ENCODE measurements at places on chromosomes 3 and 15. TPM values are rescaled to one million over a fixed set of nuclear protein-coding genes. Genes with fewer than 3 reads are reported as not detected.

HES1 gene
- 1.2 TPM for total RNA-seq

SAXO2 gene
- total RNA-seq: 1.8 TPM

LRRIQ4 gene
- total RNA-seq: 0.09 TPM

DNAJC19 gene
- 62.6 TPM for total RNA-seq

GOLGA6L24 gene
- total RNA-seq: not detected

OIP5 gene
- 15.8 TPM for total RNA-seq

TRPM1 gene
- not detected for total RNA-seq

ATP1B3 gene
- total RNA-seq: 224 TPM

ATP13A3 gene
- total RNA-seq: 181 TPM

SHF gene
- 16.1 TPM for total RNA-seq

GRCh38 chr3:124385996-124386395 is 344.3 kb upstream of the UMPS start:
- H3K27ac ChIP-seq: no peak overlapping the region
- H3K4me3 ChIP-seq: no peak overlapping the region
- H3K27me3 ChIP-seq: peaks cover 16% of the 10 kb centered on the region

GRCh38 chr3:39519103-39519502 is 51.6 kb downstream of the MOBP start:
- no peak overlapping the region for H3K27ac ChIP-seq
- H3K4me3 ChIP-seq: no peak overlapping the region
- peaks cover 16% of the 10 kb centered on the region for H3K27me3 ChIP-seq
- DNase-seq: no peak

DNA sequence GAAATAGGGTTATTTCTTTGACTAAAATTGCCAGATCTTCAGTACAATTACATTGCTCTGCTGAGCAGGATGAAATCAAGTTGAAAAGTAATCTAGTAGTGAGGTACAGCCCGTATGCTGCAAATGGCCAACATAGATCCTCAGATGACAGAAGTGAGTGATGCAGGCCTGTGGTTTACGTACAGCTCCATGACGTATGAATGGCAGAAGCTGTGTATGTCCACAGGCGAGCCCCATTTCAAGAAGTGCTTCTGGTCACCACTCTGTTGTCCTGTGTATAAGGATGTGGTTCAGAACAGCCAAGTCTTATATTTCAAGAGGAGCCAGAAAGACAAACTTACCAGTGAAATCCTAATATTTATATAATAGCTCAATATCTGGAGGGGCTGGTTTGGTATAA is 9.2 kb downstream of the CD86 start:
- peaks cover 4% of the 10 kb centered on the region for H3K4me1 ChIP-seq
- H3K27me3 ChIP-seq: peaks cover 3% of the 10 kb centered on the region
- no peak overlapping the region for H3K4me3 ChIP-seq
- H3K27ac ChIP-seq: no peak overlapping the region
- no peaks in the 10 kb centered on the region for H3K36me3 ChIP-seq

DNA sequence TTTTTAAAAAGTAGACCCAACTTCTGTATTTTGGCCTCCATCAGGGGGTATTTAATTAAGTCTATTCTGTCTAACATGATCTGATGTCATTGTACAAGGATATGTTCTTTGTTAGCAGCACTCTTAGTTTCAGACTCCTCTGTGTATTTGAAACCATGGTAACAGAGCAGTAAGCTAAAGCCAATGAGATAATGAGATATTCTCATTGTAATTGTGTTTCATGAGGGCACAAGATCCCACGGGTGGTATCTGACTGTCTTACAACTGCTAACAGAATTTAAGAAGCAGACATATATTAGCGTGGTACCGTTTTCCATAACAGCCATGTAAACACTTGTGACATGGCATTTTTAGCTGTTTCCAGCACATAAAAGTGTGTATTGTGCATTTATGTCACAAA is 251.2 kb upstream of the VEPH1 start:
- DNase-seq: no peak
- H3K27me3 ChIP-seq: no peaks in the 10 kb centered on the region
- no peaks in the 10 kb centered on the region for H3K36me3 ChIP-seq
- no peak overlapping the region for H3K27ac ChIP-seq
- no peak overlapping the region for H3K4me3 ChIP-seq

DNA sequence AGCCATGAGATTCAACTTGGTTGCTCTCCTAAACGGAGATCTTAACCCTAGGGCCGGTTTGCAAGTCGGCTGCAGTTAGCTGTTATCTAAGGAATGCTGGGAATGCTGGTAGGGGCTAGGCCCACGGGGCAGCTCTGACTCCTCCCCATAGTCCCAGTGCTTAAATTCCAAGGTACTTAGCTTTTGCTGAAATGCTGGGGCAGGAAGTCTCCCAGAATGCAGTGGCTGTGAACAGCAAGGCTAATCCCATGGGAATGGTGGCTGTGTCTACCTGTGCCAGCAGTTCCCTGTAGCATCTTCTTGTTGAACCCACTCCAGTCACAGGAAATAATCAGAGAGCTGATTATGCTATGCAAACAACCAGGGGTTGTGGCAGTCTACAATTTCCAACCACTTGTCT is 102.5 kb upstream of the TJP1 start:
- H3K27me3 ChIP-seq: peaks cover 15% of the 10 kb centered on the region
- no peaks in the 10 kb centered on the region for H3K4me1 ChIP-seq
- H3K4me3 ChIP-seq: no peak overlapping the region

GRCh38 chr3:29746163-29746760 is 465.4 kb downstream of the RBMS3 start:
- no peaks in the 10 kb centered on the region for H3K36me3 ChIP-seq
- no peak overlapping the region for H3K27ac ChIP-seq
- H3K4me1 ChIP-seq: peaks cover 2% of the 10 kb centered on the region
- peaks cover 10% of the 10 kb centered on the region for H3K27me3 ChIP-seq
- no peak for DNase-seq

- no peaks in the 10 kb centered on the region for H3K36me3 ChIP-seq
- H3K27me3 ChIP-seq: peaks cover 6% of the 10 kb centered on the region
- DNase-seq: no peak
- H3K4me1 ChIP-seq: no peaks in the 10 kb centered on the region
- no peak overlapping the region for H3K27ac ChIP-seq
Observed at GRCh38 chr3:139695426-139696313, 17.9 kb upstream of the NMNAT3 start.

- peaks cover 56% of the 10 kb centered on the region for H3K27me3 ChIP-seq
- no peaks in the 10 kb centered on the region for H3K36me3 ChIP-seq
- DNase-seq: no peak
- H3K27ac ChIP-seq: no peak overlapping the region
- H3K4me1 ChIP-seq: peaks cover 8% of the 10 kb centered on the region
- no peak overlapping the region for H3K4me3 ChIP-seq
Observed at GRCh38 chr3:134376786-134377426, 2.7 kb upstream of the AMOTL2 start.

- peaks cover 4% of the 10 kb centered on the region for H3K4me1 ChIP-seq
- no peak for DNase-seq
- H3K4me3 ChIP-seq: no peak overlapping the region
- peaks cover 50% of the 10 kb centered on the region for H3K36me3 ChIP-seq
- no peaks in the 10 kb centered on the region for H3K27me3 ChIP-seq
- H3K27ac ChIP-seq: no peak overlapping the region
Observed at GRCh38 chr3:123153125-123154019, 48.4 kb upstream of the SEC22A start.

GRCh38 chr15:60582370-60583036 is 103.6 kb upstream of the ICE2 start:
- peak overlapping the region; percentile 94 for H3K27ac ChIP-seq
- DNase-seq: peak; percentile 86
- peaks cover 66% of the 10 kb centered on the region for H3K4me1 ChIP-seq
- H3K4me3 ChIP-seq: peak overlapping the region; percentile 71

GRCh38 chr3:78754066-78754743 is 1013.6 kb downstream of the ROBO1 start:
- no peak overlapping the region for H3K27ac ChIP-seq
- H3K4me1 ChIP-seq: no peaks in the 10 kb centered on the region
- H3K4me3 ChIP-seq: no peak overlapping the region
- no peaks in the 10 kb centered on the region for H3K36me3 ChIP-seq

DNA sequence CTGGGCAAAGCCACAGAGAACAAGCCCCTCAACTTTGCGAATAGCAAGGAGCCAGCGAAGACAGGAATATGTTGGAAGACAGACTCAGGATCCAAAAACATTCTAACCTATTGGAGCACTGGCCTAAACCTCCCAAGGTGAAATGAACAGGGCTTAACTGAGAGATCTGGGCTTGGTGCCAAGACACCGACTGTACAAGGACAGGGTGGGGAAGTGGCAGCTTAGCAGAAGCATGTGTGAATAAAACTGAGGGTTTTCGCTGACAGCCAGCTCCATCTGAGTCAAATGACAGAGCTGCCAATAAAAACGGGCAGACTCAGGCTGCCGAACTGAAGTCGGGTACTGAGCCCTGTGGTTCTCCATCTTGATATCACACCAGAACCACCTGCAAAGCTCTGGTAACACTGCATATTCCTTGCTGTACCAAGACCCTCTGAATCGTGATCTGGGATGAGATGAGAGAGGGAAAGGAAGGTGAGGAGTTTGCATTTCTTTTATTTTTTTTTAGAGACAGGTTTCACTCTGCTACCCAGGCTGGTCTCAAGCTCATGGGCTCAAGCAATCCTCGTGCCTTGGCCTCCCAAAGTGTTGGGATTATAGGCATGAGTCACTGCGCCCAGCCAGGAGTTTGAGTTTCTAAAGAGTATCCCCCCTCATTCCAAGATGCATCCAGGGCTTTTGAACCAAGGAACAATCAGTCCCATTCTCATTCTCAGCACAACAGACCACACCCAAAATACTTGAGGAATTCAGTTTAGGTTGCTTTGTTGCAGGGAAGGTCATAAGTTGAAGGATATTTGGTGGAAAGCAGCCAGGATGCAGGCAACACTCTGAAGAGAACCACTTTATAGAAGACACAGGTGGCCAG is 6.0 kb upstream of the PLCB2 start:
- no peaks in the 10 kb centered on the region for H3K36me3 ChIP-seq
- peaks cover 15% of the 10 kb centered on the region for H3K4me1 ChIP-seq

- H3K36me3 ChIP-seq: peaks cover 12% of the 10 kb centered on the region
- H3K4me3 ChIP-seq: peak overlapping the region; percentile 88
- peak; percentile 59 for DNase-seq
Observed at GRCh38 chr3:112133626-112134334, 732 bp upstream of the GCSAM start.

DNA sequence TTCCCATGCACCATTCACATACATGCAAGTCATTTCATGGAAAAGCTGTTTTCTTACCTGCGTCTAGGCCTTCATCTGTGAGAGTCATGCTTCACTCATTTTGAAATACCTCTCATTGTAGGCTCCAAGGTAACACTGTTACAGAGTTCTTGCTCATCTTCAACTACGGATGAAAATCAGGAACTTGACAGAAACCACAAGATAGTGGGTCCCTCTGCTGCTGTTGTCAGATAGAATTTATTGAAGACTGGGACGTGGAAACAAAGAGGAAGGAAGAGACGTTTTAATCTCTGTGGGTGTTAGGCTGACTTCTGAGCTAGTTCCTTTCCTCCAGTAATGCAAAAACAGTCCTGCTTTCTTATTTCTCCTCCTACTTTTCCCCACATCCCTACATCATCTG is at the start of gene P2RY14:
Gene P2RY14, minus strand, starts transcription at position 313 of the 400 bp plus-strand sequence. CDS start 64,226 bp downstream, outside the sequence.
- DNase-seq: peak; percentile 66
- peaks cover 65% of the 10 kb centered on the region for H3K4me1 ChIP-seq
- peaks cover 3% of the 10 kb centered on the region for H3K36me3 ChIP-seq
- peak within 1 kb of the TSS; percentile 59 for H3K27ac ChIP-seq

GRCh38 chr15:40470423-40471104 is at the start of gene CHST14:
Gene CHST14, plus strand, starts transcription at chr15:40470984. Its CDS starts 230 bp downstream, at chr15:40471214.
- H3K36me3 ChIP-seq: peaks cover 10% of the 10 kb centered on the region
- peaks cover 26% of the 10 kb centered on the region for H3K4me1 ChIP-seq
- H3K4me3 ChIP-seq: peak within 1 kb of the TSS; percentile 90
- H3K27ac ChIP-seq: peak within 1 kb of the TSS; percentile 83
- peaks cover 1% of the 10 kb centered on the region for H3K27me3 ChIP-seq
- DNase-seq: peak; percentile 90

DNA sequence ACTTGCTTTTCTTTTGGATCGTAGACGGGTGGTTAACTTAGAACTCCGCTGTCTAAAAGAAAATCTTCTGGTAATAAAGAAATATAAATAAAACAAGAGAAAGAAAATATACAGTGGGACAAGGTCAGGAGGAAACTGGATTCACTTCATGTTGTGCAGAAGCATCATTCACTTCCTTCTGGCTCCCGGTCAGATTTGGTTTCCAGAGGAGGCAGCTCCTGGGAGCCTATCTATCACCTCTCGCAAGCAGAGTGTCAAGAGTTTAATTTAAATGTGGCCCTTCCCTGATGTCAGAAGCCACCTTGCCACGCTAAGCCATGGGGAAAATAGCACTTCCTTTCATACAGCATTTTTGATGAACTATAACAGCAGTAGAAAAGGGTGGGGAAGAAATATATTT is 139.1 kb downstream of the NSMCE3 start:
- H3K4me1 ChIP-seq: no peaks in the 10 kb centered on the region
- no peaks in the 10 kb centered on the region for H3K36me3 ChIP-seq
- H3K4me3 ChIP-seq: no peak overlapping the region
- no peak for DNase-seq
- H3K27me3 ChIP-seq: no peaks in the 10 kb centered on the region
